Stimulated activated CD4-positive, alpha-beta T cell treated with anti-CD3 and anti-CD28 coated beads, TNF-alpha, amount 100 ng/mL, for 48 hours (primary cell): ENCODE measurements at places on chromosomes 7 and 10.

DNA sequence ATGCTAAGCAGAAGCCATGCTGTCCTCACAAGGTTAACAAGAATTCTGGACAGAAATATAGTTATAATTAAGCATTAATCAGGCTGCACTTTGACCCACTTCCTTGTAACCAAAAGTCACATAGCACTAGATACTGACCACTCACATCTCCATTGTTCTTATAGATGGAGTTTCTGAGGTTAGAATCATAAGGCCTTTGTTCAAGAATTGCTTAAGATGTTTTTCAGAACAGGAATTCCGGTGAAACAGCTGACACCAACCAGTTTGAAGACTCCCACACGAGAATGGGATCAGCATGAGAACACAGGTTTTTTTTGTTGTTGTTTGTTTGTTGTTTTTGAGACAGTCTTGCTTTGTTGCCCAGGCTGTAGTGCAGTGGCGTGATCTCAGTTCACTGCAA, 488.3 kb upstream of the NRP1 start:
- DNase-seq, result no peak

GRCh38 chr10:129307141-129307540, 159.9 kb upstream of the MGMT start:
- no peak for DNase-seq

DNA sequence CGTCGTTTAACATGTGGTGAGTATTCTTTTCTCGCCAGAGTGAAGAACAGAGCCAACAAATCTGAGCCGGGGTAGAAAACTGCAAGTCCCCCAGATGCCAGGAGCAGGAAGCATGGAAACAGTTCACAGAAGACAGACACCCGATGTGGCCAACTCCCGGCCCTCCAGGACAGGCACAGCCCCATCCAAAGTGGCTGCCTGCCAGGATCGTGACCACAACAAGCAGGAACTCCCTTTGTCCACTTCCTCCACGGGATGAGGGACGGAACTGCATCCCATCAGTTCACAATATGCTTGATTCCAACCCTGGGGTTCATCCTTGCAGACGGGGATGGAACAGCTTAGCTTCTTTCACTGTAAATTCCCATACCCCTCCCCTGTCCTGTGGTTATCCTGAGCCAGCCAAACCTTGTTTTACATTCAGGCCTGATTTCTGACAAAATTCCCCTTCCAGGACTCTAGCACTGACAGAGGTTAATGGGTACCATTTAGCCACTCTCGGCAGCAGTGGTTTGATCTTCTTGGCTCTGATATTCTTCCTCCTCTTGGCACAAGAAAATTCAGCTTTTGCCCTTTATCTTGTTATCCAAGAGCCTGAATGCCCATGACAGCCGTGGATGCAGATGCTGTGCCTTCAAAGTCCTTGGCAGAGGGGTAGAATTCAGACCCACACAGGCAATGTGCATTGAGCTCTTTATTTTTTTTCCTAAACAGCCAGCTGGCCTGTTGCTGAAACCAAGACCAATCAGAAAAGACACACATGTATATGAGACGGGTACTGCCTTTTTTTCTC, 105.5 kb upstream of the FAM204A start:
- no peak for DNase-seq

- peak; percentile 35 for DNase-seq
Measured at GRCh38 chr10:25174461-25175230, at the start of gene GPR158. Gene GPR158 (plus strand): TSS chr10:25175001. CDS start chr10:25175421, 420 bp downstream.

DNA sequence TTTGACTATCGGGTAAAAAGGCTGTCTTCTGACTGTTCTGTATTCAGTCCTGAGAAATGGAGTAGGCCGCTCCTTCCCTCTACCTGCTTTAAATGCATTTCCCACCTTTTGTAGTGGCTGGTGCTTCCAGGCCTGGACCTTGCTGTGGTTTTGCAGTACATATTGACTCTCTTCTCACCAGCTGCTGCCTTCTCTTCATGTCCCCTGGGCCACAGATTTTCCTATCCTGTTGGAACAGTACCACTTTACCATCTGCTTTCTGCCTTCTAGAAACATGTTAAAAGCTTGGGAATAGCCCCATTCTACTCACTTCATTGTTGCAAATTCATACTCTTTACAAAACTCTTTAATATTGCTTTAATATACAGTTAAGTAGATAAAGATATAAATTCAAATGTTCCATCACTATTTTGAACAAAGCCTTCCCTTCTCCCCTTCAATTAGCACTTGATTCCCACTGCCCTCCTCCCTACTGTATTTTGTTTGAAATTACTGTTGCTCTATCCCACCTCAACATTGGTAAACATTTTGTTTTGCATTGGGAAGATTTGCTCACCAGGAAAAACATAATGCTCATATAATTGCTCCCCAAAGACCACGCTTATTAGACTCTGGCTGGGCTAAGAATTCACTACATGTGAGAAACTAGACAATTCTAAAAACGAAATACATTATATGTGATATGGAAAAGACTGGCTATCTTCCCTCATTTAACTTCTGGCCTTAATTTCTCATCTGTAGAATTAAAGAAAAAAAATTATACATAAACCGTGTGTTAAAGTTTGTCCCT, 17.3 kb upstream of the SEMA3C start:
- no peak for DNase-seq

DNA sequence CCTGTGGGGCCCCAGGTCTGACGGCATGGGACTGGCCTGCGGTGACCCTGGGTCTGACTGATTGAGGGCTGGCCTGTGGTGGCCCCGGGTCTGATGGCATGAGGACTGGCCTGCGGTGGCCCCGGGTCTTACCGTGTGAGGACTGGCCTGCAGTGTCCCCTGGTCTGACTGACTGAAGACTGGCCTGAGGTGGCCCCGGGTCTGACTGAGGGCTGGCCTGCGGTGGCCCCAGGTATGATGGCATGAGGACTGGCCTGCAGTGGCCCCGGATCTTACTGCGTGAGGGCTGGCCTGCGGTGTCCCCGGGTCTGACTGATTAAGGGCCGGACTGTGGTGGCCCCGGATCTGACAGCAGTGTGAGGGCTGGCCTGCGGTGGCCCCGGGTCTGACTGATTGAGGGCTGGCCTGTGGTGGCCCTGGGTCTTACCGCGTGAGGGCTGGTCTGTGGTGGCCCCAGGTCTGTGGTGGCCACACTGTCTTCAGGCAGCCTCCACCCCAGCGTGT, 10.9 kb downstream of the JAKMIP3 start:
- DNase-seq, result no peak

- no peak for DNase-seq
Measured at GRCh38 chr10:129285459-129285858, 181.6 kb upstream of the MGMT start.

GRCh38 chr7:69817841-69818635, 219.8 kb downstream of the AUTS2 start:
- no peak for DNase-seq

DNA sequence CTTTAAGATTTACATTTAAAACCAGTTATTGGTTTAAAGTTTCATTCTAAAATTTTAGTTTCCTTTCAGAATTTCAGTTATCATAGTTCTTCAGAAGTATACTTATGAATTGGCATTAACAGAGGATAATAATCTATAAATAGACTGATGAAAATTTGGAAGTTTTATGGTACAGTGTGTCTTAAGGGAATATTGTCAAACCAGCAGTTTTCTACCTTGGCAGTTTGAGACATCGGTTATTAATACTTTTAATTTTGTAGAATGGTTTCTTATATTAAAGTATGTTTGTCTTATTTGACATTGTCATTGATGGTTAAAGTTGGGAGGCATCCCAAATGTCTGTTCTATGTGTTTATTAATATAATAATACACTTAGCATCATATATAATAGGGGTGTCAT, 2.0 kb downstream of the AHR start:
- DNase-seq, result no peak

DNA sequence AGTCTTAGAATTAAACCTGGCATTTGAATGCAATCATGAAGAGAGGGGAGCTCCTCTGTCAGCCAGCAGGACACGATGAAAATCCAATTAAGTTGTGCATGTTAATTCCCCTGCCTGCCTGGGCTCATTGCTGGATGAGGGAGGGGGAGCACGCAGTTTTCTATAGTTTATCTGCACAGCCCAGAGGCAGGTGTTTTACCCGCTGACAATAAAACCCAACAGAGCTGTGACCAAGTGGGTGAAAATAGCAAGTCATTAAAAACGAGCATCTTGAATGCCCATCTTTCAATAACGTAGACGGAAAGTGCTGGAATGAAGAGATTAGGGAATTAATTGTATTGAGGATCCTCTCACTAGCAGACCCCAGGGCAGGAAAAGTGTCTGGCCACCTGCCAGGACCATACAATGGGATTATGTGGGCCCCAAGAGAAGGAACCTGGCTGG, 100.1 kb upstream of the FAM20C start:
- DNase-seq, result no peak

DNA sequence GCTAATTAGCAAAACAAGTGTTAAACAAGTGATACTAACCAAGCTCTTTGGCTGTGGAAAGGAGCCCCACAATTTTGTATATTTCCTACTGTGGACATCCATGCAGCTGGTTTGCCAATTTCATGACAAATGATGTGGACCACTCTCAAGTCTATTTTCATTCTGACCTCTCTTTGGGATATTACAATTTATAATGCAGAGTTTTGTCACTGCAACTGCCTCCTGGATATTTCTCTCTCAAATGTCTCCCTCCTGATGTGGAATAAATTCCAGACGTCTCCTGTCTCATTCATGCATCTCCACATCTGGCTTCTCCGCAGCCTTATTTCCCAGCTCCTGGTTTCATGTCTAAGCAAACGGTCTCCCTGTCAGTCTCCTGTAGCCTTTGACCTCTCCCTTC, 80.6 kb upstream of the RHEB start:
- DNase-seq, result no peak
